Left ventricle myocardium inferior (tissue), 1 donor: ENCODE measurements at places on chromosomes 11 and 22. TPM values are rescaled to one million over a fixed set of nuclear protein-coding genes. Genes with fewer than 3 reads are reported as not detected.

The TMEM191B gene
- 0.74 TPM for total RNA-seq

The AMPD3 gene
- 3.4 TPM for total RNA-seq

The LRRC10B gene
- total RNA-seq, result 0.88 TPM

The CCDC117 gene
- total RNA-seq, result 10.1 TPM

The ADAMTS15 gene
- total RNA-seq, result 22.9 TPM

The CDC42BPG gene
- total RNA-seq, result 1.1 TPM

DNA sequence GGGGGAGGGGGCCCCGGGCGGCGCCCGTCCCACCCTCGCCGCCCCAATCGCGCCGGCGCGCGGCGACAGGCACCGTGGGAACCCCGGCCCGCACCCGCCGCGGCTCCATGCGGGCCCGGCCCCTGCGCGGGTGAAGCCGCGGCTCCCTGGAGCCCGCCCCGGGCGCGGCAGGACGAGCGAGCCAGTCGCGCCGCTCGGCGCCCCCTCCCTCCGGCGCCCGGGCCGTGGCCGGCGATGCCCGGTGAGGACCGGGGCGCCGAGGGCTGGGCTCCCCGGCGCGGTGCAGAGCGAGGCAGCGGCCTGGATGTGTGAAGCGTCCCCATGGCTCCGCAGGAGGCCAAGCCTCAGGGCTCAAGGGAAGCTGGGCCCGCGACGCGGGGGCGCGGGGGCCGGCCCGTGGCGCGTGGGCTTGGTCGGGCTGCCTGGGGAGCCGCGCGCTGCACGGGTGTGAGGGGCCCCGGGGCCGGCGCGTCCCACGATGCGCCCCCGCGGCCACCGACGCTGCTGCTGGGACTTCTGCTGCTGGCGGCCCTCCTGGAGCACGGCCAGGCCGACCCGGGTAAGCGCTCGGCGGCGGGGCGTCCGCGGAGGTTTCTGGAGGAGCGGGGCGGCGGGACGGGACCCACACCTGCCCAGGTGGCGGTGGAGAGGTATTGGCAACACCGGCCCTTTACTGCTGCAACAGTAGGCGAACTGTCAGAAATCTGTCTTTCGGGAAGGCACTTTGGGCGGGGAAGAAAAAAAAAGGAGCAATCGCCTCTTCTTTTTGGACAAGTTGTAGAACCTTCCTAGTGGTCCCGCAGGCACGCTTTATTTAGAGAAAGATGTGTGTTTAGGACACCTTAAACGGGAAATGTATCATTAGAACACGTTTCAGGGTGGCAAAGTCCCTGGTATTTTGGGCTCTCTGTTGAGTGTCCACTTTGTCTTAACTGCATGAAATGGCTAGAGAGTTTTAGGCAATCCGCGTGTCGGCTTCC is 119.4 kb downstream of the HIPK3 start:
- H3K4me1 ChIP-seq, result peaks cover 12% of the 10 kb centered on the region
- peak overlapping the region; percentile 65 for H3K4me3 ChIP-seq
- H3K27me3 ChIP-seq, result peaks cover 52% of the 10 kb centered on the region
- DNase-seq, result no peak
- H3K27ac ChIP-seq, result no peak overlapping the region

DNA sequence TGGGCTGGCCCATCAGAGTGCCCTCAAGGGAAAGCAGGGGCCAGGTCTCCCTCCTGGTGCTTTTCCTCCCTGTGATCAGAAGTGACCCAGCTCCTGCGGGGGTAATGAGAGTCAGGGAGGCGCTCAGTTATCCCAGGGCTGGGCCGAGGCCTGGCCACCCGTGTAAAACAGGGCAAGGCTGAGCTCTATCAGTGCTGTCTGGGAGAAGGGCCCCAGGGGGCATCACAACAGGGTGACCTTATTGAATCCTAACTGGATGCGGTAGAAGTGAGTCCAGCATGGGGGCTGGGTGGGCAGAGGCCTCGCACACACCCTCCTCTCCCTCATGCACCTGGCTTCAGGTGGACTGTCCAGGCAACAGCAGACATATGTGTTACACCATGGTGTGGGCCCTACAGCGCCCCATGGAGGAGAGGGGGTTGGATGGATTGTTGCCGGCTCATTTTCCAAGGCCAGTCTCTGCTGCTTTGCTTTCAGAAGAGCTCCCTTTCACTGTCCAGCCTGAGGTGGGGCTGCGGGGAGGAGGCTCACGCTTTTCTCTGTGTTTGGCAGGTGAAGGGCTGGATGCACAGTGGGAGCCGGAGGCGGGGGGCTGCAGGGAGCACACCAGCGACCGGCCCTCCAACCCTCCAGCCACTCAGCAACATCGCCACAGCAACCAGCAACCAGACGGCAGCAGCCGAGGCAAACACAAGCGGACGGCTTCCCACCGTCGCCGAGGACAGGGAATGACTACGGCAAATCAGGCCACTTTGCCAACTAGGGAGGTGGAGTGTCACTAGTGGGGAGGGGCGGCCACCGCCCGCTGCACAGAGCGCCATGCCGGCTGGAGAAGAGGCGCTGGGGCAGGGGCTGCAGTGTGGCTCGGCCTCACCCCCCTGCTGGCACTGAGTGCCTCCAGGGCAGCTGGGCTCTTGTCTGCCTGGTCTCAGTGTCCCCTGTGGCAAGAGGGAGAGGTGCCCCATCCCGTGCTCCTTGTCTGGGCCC is 24.7 kb downstream of the GNAZ start:
- peaks cover 23% of the 10 kb centered on the region for H3K4me1 ChIP-seq
- DNase-seq, result no peak

The CLMP gene
- 3.4 TPM for total RNA-seq

GRCh38 chr11:59669611-59670009 is 773 bp upstream of the PATL1 start:
- peak overlapping the region; percentile 95 for H3K27ac ChIP-seq
- DNase-seq, result peak; percentile 42
- H3K4me1 ChIP-seq, result peaks cover 42% of the 10 kb centered on the region
- no peaks in the 10 kb centered on the region for H3K27me3 ChIP-seq
- peak overlapping the region; percentile 91 for H3K4me3 ChIP-seq

DNA sequence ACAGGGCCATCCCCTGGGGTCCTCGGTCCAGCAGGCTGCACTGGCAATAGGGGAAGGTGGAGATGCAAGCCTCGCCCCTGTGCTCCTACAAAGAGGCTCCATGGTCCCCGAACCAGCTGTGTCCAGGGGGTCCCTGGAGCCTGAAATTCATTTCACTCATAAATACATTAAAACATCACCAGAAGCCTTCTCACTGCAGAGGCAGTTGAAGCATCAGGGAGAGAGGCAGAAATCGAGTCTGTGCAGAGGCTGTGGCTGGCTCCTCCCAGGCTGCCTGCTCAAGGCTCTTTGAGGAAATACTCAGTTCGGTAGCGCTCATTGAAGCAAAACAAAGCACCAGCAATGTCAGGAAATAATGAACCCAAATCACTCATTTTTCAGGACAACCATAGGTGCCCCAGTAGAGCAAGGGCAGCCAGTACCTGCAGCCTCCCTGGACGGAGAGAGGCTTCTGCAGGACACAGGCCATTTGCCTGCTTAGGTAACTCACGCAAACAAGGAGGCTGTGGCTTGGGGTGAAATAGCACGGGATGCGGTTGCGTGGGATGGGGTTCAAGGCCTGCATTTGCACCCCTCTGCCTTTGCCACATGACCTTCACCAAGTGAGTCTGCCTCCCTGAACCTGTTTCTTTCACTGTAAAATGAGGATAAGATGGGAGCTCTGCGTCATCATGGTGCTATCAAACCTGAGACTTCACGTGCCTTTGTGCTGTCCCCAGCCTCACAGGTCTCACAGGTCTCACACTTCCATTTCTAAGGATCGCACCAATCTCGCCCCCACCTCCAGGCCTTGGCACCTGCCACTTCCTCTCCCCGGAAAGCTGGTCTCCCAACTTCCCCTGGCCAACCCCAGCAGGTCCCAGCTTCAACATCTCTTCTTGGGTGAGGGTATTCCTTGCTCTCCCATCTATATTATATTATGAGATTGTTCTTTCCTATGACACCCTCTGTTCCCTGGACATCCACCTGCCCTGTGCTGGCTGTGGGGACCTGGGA is 84.3 kb upstream of the SHISAL1 start:
- H3K27ac ChIP-seq, result no peak overlapping the region
- no peak for DNase-seq
- H3K4me1 ChIP-seq, result no peaks in the 10 kb centered on the region
- H3K4me3 ChIP-seq, result no peak overlapping the region
- peaks cover 20% of the 10 kb centered on the region for H3K27me3 ChIP-seq

DNA sequence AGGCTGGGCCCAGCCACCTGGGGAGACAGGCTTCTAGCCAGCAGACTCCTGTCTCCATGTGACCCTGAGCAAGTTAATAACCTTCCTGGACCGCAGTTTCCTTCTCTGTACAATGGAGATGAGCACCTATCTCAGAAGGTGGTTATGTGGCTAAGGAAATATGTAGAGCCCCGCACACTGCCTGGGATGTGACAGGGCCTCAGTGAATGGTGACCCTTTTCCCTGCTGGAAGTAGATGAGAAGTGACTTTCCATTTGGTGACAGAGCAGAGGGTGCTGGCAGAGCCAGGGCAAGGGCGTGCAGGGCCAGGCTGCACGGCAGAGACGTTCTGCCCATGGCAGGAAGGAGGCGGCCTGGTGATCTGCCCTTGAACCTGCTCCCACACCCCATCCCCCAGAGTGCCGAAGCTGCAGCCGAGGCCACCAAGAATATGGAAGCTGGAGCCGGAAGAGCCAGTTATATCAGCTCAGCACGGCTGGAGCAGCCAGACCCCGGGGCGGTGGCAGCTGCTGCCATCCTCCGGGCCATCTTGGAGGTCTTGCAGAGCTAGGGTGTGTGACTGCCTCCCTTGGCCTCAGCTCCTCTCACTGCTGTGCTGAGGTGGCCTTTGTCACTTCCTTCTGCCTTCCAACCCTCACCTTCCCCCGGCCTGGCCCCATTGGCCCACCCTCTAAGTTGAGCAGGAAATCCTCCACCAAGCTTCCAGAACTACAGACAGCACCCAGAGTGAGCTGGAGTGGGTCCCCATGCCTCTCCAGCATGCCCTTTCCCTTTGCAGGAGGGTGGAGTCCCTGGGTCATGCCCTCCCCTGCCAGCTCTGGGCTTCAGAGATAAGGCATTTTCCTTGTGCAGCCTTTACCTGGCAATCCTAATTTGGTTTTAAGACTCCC is 13.2 kb downstream of the TKFC start:
- no peaks in the 10 kb centered on the region for H3K27me3 ChIP-seq
- peaks cover 31% of the 10 kb centered on the region for H3K36me3 ChIP-seq
- no peak overlapping the region for H3K4me3 ChIP-seq
- no peak for DNase-seq

The VPS51 gene
- 92.2 TPM for total RNA-seq

DNA sequence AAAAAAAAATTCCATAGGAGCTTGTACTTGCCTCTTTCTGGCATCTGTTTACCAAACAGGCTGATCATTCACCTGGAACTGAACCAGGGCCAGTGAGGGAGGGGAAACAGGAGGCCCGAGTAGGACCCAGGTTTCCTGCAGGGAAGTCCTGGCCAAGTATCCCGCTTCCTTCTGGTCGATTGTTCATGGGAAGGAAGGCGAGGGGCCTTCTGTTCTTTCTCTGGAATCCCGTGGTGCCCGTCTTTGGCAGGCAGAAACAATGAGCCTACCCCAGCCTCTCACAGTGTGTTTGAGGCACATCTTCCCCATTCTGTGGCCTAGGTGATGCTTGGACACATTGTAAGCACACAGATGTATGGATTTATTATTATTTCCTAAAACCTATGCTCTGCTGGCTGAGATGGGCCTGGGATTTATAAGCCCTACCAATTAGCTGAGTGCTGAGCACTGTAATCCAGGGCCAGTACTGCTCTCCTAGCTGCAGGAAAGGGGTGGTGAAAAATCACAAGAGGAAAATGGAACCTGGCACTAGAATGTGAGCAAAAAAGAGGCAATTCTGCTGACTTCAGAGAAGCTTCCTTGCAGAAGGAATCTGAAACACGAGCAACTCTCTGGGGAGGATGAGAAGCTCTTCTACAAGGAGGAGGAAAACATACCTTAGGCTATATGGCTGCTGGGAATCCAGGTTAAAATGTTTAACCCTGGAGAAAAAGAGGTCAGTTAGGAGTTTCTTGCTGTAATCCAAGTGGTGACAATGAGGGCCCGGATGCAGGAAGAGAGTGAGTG is 53.5 kb downstream of the PRR5L start:
- H3K36me3 ChIP-seq, result no peaks in the 10 kb centered on the region
- no peaks in the 10 kb centered on the region for H3K4me1 ChIP-seq
- DNase-seq, result no peak
- H3K27ac ChIP-seq, result peak overlapping the region; percentile 50

GRCh38 chr22:20549232-20549841 is 41.9 kb downstream of the MED15 start:
- peaks cover 86% of the 10 kb centered on the region for H3K4me1 ChIP-seq
- H3K27me3 ChIP-seq, result no peaks in the 10 kb centered on the region
- no peak for DNase-seq
- H3K36me3 ChIP-seq, result peaks cover 19% of the 10 kb centered on the region
- H3K4me3 ChIP-seq, result no peak overlapping the region
- peak overlapping the region; percentile 95 for H3K27ac ChIP-seq

DNA sequence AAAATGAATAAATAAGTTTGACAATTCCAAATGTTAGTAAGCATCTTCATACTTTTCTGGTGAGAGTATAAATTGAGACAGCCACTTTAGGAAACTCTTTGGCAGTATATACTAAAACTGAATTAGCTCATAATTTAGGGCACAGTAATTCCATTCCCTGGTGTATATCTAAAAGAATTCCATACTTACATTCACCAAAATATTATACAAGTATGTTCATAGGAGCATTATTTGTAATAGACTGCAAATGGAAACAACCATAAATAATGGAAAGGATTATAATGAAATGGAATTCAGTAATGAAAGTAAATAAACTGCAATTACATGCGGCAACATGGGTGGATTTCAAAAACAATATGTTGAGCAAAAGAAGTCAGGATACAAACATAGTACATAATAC is 315.8 kb upstream of the LRRC4C start:
- no peaks in the 10 kb centered on the region for H3K4me1 ChIP-seq
- DNase-seq, result no peak
- H3K4me3 ChIP-seq, result no peak overlapping the region
- no peaks in the 10 kb centered on the region for H3K36me3 ChIP-seq
- no peaks in the 10 kb centered on the region for H3K27me3 ChIP-seq

DNA sequence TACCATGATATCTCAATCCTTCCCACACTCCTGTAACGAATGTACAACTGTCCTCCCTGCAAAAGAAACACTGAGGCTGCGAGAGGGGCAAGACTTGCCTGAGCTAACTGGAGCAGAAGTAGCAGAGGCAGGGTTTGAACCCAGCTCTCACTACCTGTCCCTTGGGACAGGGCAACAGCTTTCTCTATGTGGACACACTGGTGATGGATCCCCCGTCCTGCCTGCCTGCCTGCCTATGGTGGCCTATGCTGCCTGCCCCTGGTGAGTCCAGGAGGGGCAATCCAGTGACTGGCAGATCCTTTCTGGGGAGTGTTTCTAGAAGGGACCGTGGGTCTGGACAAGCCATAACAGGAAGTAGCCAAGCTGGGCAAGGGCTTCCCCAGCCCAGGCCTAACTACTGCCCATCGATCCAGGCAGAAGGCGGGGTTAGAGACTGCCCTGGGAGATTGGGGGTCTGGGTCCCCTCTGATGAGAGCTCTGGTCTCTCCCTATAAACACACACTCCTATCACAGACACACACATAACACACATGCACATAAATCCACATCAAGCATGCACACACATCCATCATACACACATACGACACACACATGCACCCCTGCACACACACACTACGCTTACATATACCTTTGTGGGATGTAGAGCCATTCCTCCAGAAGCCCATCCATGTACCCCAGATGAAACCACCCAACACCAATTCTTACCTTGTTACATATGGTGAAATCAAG is 1.1 kb upstream of the EMID1 start:
- H3K4me3 ChIP-seq, result no peak overlapping the region
- H3K27me3 ChIP-seq, result peaks cover 15% of the 10 kb centered on the region
- DNase-seq, result no peak
- H3K4me1 ChIP-seq, result peaks cover 24% of the 10 kb centered on the region
- no peaks in the 10 kb centered on the region for H3K36me3 ChIP-seq

The LRRC4C gene
- 0.41 TPM for total RNA-seq

The RAB36 gene
- total RNA-seq, result 0.47 TPM

The HTR3B gene
- total RNA-seq, result not detected
